NCI-H2107 (cell line): ENCODE measurements at places on chromosomes 13 and 19.

DNA sequence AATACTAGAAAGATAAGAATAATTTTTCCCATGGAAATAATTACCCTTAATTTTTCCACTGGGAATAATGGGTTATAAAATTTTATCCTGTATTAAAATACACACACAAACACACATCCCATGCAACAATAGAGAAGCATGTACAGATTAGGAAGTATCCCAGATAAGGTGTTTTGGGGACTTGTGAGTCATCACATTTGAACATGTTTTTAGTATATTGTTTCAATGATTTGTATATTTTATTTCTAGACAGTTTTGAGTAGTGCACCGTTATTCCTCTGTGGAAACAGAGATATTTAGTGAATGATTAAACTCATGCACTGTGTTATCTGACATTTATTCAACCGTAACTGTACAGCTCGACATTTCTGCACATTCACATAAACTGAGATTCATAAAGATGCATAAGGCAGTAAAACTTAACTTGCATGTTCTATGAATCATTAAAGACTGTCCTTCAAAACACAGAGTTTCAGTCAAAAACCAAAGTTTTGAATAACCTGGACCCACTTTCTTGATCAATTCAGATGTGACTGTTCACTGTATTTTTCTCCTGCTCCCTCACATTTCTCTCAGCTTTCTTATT lies 30.1 kb downstream of the KLF12 start:
- no peak for DNase-seq

DNA sequence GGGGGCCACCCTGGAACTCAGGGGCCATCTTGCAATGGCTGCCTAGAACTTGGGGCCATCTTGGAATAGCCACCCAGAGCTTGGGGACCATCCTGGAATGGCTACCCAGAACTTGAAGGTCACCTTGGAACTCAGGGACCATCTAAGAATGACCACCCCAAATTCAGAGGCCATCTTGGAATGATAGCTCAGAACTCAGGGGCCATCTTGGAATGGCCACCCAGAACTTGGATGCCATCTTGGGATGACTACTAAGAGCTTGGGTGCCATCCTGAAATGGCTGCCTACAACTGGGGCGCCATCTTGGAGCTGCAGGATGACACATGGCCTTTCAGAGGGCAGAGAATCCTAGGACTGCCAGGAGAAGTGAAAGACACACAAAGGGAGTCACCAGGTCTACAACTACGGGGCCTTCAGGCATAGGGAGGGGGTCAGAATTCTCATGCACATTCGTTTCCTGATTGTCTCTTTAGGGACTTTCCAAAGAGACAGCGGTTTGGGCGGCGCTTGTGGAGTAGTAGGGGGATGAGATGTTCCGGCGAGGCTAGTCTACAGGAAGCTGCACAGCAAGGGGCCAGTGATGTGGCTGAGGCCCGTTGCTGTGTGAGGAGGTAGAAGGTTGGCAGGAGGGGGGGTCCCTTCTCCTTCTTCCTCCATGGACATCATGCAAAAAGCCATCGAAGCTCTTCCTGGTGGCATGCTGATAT lies 125.0 kb downstream of the IER2 start:
- DNase-seq = no peak

DNA sequence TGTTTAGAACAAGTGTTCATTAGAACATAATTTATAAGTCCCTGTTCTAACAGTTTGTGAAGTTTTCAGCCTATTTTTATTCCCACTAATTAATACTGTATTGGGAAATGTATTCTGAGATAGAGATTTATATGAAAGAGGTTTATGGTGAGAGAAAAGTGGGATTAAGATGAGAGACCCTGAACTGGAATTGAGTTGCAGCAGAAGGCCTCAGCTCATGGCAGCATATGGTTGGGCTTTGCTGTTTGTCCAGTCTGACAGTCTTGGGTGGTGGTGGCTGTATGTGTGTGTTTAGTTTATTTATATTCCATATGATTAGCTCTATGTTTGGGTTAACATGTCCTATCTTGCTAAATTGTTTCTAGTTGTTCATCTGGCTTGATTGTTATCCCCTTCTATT lies 575.1 kb downstream of the SLITRK5 start:
- DNase-seq = no peak

DNA sequence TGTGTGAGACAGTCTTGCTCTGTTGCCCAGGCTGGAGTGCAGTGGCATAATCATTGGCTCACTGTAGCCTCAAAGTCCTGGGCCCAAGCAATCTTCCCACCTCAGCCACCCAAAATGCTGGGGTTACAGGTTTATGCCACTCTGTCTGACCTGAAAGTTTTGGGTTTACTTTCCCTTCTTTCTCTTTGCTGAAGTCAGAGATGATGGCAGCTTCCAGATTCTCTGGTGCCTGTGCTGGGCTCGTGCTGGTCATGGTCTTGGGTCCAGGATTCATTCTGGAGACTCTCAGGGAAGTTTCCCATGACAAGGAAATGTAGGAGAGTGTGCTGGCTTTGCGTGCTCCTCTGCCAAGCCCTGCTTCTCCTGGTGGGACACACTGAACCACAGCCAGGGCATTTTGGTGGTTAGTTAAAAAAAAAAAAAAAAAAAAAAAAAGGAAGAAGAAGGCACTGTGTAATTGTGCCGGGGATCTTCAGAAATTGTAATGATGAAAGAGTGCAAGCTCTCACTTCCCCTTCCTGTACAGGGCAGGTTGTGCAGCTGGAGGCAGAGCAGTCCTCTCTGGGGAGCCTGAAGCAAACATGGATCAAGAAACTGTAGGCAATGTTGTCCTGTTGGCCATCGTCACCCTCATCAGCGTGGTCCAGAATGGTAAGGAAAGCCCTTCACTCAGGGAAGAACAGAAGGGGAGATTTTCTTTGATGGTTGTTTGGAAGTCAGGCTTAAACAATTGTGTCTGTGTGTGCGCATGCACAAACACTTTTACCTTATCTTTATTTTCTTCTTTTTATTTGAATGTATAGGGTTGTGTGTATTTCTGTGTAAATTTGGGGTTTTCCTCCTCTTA lies at the start of gene ALOX5AP:
Gene ALOX5AP, plus strand, starts transcription at position 519 of the 847 bp plus-strand sequence. Its CDS starts 63 bp downstream, at position 582.
- no peak for DNase-seq

DNA sequence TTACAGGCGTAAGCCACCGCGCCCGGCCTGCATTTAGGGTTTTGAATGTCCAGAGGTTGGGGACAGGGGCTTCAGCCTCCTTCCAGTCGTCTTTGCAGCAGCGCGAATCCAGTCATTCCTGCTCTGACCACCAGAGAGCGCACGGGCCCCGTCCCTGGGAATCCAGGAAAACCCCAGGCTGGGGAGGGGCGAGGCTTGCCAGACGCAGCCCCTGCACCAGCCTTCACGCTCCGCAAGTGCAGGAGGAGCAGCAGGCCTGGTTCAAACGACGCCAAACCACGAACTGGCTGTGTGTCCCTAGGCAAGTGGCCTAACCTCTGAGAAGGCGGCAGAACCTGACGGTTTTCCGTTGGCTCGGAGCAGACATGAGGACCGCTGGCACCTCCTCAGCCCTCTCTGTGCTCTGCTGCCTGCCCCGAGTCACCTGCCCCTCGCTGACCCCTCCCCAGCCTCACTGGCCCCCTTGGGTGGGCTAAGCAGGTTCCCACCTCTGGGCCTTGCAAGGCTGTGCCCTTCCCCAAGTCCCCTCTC lies 2.0 kb upstream of the RNF126 start:
- peak; percentile 61 for DNase-seq

DNA sequence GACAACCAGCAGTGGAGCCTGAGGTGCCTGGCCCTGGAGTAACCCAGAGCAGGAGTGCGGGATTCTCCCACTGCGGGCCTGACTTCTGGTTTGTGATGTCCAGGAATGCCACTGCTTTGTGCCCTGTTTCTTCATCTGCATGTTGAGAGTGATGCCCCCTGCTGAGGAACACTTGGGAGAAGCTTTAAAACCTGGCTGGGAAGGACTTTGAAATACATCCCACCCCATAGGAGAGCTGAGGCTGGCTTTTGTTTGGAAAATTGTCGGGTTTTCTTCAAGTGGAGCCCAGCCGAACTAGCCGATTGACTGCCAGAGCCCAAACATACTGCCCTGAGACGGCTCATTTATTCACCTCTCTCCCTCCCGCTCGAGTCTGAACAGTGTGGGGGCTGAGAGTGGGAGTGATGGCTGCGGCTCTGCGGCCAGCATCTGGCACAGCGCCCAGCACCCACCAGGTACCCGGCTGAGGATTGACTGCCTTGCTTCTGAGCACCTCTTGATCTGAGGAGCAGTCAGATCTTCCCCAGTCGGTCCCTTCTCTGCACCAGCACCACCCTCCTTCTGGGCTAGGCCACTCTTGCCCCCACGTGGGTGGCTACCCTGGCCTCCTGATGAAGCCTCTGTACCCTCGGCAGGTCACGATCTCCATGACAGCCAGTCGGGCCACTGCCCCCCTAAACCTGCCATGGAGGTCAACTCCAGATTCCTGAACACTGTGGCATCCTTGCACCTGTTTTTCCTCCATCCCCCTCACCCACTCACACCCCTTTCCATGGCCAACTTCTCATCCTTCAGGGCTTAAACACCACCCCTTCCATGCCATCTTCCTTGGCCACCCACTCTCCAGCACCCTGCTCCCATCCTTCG lies 148.9 kb downstream of the SIPA1L3 start:
- DNase-seq = no peak

DNA sequence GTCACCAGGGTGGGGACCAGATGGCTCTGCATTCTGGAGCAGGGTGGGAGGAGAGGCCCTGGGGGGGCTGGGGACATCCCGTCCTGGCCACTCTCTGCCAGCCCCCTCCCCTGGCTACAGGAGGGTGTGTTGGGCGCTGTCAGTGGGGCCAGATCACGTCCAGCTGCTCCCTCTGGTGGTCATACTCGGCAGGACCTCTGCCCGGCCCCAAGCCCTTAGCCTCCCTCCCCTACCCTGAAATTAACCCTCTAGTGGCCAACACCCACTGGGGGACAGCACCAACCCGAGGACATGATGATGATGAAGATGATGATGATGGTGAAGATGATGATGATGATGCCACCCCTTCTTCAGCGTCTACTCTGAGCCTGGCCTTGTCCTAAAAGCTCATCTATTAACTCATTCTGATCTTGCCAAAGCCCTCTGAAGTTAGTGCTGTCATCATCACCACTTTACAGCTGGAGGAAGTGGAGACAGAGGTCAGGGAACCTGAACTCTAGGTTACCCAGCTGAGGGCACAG lies 590 bp upstream of the LGI4 start:
- no peak for DNase-seq

- DNase-seq = no peak
Observed at GRCh38 chr19:5293612-5294378, 46.8 kb downstream of the PTPRS start.
